ENCODE measurements at places on chromosomes 4 and X. TPM values are rescaled to one million over a fixed set of nuclear protein-coding genes. Genes with fewer than 3 reads are reported as not detected.

Gene CPE
- total RNA-seq = not detected

Gene RHOXF1
- total RNA-seq = not detected

Gene CABS1
- not detected for total RNA-seq

Gene DGAT2L6
- 0.22 TPM for total RNA-seq

Gene GYPA
- total RNA-seq = not detected

Gene ZFP42
- total RNA-seq = not detected
